ENCODE measurements at places on chromosomes 6 and 20.

- H3K4me3 ChIP-seq = no peak overlapping the region
- DNase-seq = no peak
- H3K36me3 ChIP-seq = no peaks in the 10 kb centered on the region
- H3K27me3 ChIP-seq = peaks cover 21% of the 10 kb centered on the region
- H3K27ac ChIP-seq = no peak overlapping the region
These were observed 40.1 kb upstream of the NNAT start for GRCh38 chr20:37480919-37481318.

GRCh38 chr20:37397076-37397953 lies 51.4 kb downstream of the SRC start:
- no peak for DNase-seq
- H3K27ac ChIP-seq = no peak overlapping the region
- H3K4me3 ChIP-seq = no peak overlapping the region

DNA sequence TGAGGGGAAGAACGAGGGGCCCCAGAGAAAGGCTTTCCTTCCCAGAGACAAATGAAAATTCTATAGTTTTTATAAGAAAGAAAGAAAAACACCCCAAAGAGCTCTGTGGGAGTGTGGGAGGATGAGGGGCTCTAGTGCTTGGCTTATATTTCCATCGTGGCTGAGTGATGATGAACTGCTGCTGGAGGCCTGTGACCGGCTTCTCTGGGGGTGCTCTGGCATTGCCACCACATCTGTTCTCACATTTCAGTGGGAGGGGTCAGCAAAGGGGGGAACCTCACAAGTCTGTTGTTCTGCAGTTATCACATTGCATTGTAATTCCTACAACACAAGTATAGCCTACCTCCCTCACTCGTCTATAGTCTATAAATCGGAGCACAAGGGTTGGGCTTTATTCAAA lies 67.6 kb upstream of the BACH2 start:
- peaks cover 3% of the 10 kb centered on the region for H3K36me3 ChIP-seq
- H3K27me3 ChIP-seq = no peaks in the 10 kb centered on the region
- DNase-seq = no peak

GRCh38 chr6:110493253-110493800 lies 16.9 kb upstream of the SLC22A16 start:
- H3K36me3 ChIP-seq = no peaks in the 10 kb centered on the region
- no peak overlapping the region for H3K27ac ChIP-seq
- DNase-seq = no peak
- peaks cover 11% of the 10 kb centered on the region for H3K4me1 ChIP-seq
- H3K4me3 ChIP-seq = no peak overlapping the region
- peaks cover 8% of the 10 kb centered on the region for H3K27me3 ChIP-seq

DNA sequence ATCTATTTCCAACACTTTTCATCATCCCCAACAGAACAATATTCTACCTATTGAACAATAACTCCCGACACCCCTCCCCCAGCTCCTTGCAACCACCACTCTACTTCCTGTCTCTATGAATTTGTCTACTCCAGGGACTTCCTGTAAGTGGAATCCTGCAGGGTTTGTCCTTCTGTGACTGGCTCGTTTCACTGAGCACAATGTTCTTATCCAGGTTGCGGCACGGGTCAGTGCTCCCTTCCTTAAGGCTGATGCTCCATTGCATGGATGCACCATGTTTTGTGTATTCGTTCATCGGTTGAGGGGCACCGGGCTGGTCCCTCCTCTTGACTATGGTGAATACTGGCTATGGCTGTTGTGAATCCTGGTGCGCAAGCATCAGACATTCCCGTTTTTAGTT lies 163.2 kb downstream of the TBXT start:
- no peak for DNase-seq
- no peaks in the 10 kb centered on the region for H3K36me3 ChIP-seq
- H3K27ac ChIP-seq = no peak overlapping the region
- peaks cover 4% of the 10 kb centered on the region for H3K4me1 ChIP-seq

GRCh38 chr6:91149956-91150705 lies 563.3 kb upstream of the MAP3K7 start:
- H3K27ac ChIP-seq = no peak overlapping the region
- H3K4me1 ChIP-seq = no peaks in the 10 kb centered on the region
- no peaks in the 10 kb centered on the region for H3K27me3 ChIP-seq
- DNase-seq = no peak
- H3K36me3 ChIP-seq = no peaks in the 10 kb centered on the region

DNA sequence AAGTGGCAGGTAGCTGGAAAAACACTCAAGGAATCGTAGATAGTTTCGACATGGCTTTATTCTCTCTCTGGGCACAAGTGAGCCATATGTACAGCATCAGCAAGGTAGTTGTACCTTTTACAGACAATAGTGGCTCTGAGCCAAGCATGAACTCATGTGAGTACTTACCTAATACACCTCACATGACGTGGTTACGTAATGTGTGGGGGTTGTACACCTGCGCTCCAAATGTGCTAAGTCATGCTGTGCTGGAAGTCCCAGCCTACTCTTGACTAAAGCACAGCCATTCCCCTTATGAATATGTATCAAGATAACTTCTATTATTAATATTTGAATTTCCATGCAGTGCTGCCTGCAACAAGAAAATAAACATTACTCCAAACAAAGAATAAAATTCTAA lies 78.8 kb upstream of the HMGN3 start:
- H3K4me1 ChIP-seq = peaks cover 1% of the 10 kb centered on the region
- H3K27ac ChIP-seq = no peak overlapping the region
- DNase-seq = no peak
- peaks cover 8% of the 10 kb centered on the region for H3K27me3 ChIP-seq
- H3K4me3 ChIP-seq = no peak overlapping the region
- no peaks in the 10 kb centered on the region for H3K36me3 ChIP-seq

All from activated naive CD8-positive, alpha-beta T cell treated with anti-CD3 and anti-CD28 coated beads for 36 hours (primary cell).